ENCODE measurements at places on chromosomes 2 and 18. TPM values are rescaled to one million over a fixed set of nuclear protein-coding genes. Genes with fewer than 3 reads are reported as not detected.

GRCh38 chr18:77115192-77115953, 17.2 kb downstream of the MBP start:
- DNase-seq: peak; percentile 49

DNA sequence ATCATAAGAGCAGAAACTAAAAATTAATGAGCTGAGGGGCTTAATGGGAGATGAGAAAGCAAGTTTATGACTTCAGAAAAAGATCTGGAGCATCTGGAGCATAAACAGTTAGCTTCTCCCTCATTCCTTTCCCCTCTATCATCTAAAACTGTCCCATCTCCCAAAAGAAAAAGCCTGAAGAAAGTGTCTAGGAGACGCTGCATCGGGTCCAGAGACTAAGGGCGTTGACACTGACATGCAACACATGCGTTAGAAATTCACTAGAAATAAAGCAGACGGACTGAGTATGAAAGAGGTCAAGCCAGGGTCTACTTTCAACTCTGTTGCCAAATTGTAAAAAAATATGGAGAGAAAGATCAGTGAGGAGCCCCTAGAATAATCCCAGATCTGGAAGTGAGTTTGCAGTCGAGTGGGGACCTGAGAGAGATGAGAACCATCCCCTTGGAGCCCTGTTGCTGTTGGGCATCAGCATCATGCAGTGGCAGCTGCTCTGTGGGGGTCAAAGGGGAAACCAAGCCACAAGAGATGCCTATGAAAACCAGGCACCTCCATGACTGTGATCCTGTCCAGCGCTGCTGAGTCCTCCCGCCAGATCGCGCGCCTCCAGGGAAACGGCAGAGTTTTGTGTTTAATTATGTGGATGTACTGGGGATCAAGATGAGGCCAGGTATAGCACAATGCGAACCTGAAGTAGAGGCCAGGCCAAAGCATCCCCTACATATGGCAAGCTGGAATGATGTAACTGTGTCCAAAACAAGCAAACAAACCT, 13.9 kb downstream of the ANTXR1 start:
- DNase-seq: no peak

Gene REG3A
- total RNA-seq: not detected

DNA sequence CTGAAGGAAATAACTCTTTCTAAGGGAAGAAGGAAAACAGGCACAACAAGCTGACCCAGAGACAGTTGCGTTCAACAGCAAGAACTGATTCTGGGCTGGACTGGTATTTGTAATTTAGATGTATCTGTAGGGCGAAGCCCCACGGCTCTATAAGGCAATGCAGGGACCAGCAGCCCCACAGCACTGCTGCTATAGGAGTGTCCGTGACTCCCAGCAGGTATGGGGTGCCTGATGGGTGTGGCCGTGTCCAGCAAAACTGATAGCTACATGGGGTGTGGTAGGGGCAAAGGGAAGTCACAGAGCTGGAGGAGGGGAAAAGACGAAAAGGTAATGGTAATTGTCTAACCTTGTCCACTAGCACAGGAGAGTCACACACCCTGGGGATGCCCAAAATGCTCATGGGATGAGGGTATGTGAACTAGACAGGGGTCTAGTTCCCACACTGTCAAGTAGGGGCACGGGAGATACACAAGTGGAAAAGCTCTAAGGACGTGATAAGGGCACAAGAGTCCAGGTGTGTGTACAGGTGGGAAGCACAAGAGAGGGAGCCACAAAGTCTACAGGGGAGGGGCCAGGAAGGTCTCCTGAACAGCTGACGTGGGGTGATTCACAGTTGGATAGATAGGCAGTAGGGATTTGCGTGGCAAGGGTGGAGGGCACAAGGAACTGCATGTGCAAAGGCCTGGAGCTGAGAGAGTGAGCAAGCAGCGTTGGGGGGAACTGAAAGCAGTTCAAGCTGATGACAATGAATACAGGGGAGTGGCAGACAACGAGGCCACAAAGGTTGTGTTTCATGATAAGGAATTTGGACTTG, 48.5 kb upstream of the ASPRV1 start:
- DNase-seq: no peak

GRCh38 chr2:98763209-98763951, 32.4 kb upstream of the MGAT4A start:
- no peak for DNase-seq

DNA sequence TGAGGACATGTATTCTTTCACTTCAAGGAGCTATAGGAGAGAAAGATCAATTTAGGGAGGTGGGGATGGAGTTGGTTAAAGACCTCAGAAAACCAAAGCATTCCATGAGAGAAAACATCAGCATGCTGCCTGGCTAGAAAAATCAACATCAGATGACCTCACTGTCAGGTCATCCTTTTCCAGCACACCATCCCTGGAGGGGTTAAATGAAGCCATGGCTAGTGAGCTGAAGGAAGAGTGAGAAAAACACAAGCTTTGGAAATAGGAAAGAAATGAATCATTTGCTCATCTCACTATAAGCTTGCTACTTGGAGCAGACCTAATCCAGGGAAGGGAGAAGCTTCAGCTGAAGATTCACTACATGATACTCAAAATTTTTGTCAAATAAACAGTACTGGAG, 109.5 kb upstream of the ITGB6 start:
- DNase-seq: peak; percentile 72

Gene GCG
- 0.39 TPM for total RNA-seq

- DNase-seq: no peak
Measured at GRCh38 chr2:164458792-164459191, 162.5 kb downstream of the GRB14 start.

Gene CASP10
- 8.5 TPM for total RNA-seq

DNA sequence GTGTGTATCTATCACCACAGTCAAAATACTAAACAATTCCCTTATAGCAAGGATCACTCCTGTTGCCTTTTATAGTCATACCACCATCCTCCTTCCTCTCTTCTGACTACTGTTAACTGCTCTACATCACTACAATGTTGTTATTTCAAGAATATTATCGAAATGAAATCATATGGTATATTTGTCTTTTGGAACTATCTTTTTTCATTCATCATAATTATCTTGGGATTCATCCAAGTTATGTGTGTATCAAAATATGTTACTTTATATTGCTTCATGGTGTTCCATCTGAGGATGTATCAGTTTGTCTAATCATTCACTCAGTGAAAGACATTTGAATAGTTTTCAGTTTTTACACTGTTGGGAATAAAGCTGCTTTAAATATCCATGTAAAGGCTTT, 1423.0 kb upstream of the PIK3C3 start:
- no peak for DNase-seq
